ENCODE measurements at places on chromosomes 16 and 17.

DNA sequence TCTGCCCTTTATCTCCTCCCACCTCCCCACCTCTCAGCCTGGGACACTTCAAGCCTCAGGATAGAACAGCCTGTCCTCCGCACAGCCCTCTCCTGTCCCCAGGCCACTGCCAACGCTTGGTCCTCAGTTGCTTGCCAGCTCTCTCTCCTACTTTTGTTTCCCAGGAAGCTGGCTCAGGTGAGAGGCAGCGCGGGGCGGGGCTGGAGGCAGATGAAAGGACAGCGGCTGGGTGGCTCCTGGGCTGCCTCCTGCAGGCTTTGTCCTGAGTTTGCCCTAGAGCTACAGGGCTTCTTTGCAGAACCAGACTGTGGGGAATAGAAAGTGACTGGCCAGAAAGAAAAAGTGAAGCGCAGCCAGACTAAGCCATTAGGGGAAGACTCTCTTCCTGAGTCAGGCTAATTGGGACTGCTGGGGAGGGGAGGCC lies 48.2 kb upstream of the CDC42EP4 start:
- DNase-seq, result no peak

- no peak for DNase-seq
These were observed 30.5 kb downstream of the MGRN1 start for GRCh38 chr16:4654964-4655590.

GRCh38 chr17:16419929-16420271 lies 4.5 kb downstream of the TRPV2 start:
- DNase-seq, result no peak

DNA sequence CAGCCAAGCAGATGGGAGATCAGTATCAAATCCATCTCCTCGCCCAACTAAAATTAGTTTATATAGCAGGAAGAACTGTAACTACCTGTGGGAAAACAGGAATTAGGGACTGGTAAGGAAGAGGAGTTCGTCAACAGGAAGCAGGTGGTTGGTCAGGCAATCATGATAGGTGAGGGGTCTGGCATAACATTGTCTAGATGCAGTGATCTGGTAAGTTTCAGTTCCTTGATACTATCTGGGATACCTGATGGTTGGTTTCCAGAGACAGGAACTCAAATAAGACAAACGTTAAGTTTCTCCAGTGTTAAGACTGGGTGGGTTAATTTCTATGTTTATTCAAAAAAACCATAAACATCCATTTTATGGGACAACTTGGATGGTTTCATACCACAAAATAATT lies 53.8 kb downstream of the CEP112 start:
- DNase-seq, result no peak

GRCh38 chr16:84199861-84200260 lies 8.9 kb downstream of the ADAD2 start:
- no peak for DNase-seq

DNA sequence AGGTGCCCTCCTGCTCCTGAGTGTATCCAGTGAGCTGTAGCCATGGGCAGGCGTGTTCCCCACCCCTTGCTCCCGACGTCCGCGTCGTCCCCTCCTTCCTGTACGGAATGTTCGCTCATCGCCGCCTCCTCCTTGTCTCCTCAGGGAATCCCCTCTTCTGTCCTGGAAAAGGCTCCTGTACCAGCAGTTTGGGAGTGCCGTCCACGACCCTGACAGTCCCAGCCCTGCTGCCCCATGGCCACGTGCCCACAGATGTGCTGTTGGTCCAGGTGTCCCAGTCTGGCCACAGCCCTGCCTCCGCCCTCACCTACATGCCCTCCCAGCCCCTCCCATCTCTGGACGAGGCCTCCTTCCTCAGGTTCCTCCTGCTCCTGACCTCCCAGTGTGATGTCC lies 30.2 kb downstream of the OR1D5 start:
- no peak for DNase-seq

DNA sequence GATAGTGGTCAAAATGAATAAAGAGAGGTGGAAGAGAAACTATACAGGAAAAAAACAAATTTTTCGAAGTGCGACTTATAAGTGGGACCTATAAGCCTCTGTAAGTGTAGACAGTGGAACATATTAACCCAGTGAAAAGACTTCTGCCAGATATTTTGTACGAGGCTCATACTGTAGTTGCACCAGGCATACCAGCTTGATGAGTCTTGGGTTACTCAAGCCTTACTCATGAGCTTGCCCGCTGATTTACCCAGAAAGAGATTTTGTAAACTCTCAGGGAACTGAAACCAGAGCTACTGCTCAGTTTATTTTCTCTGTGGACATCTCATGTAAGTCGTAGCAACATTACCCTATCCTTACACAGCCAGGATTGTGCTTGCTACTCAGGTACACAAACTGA lies 708.0 kb upstream of the SOX9 start:
- DNase-seq, result no peak

DNA sequence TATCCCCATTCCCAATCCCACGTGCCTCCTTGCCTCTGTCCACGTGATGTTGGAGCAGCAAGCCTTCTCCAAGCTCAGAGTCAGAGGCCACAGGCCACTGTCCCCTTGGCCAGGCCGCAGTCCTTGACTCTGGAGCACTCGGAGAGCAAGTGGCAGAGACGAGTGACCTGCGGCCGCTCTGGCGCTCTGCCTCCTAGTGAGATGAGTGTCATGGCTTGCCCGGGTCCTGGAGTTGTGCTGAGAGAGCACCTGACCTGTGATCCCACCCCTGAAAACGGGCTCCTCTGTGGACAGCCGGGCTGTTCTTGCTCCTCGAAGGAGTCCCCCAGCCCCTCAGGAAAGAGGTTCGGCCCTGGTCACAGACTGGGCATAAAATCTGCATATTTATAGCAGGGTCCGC lies 10.0 kb upstream of the FASN start:
- no peak for DNase-seq

GRCh38 chr16:15925631-15926030 lies 23.8 kb upstream of the ABCC1 start:
- no peak for DNase-seq

DNA sequence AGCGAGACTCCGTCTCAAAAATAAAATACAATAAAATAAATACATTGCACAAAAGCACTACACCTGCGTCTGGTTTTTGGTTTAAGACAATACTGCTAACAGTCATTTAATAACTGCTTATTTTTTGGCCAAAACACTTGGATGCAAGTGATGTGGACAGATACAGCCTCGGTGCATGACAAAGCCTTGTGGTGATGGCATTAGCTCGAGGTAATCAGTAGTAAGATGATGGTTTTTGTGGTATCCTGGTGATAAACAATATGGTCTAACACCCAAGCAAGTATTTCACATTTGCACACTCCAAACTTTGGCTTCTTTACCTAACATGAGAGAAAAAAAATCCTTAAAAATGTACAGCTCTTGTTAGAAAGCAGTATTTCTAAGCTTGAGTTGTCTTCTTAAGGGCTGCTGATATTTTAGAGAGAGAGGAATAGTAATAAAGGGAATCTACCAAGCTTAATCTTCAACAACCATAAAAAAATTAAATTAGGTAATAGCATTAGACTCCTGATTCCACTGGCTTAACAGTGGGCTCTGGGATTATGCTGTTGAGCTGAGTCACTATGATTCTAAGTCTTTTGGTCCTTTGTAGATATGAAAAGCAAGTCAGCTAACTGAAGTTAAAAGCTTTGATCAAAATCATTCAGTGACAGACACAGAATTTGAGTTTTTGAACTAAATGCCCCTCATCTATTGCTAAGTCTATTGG lies 111.1 kb downstream of the VPS53 start:
- DNase-seq, result no peak

- DNase-seq, result no peak
These were observed 1.7 kb downstream of the DPEP1 start for GRCh38 chr16:89615176-89615575.

DNA sequence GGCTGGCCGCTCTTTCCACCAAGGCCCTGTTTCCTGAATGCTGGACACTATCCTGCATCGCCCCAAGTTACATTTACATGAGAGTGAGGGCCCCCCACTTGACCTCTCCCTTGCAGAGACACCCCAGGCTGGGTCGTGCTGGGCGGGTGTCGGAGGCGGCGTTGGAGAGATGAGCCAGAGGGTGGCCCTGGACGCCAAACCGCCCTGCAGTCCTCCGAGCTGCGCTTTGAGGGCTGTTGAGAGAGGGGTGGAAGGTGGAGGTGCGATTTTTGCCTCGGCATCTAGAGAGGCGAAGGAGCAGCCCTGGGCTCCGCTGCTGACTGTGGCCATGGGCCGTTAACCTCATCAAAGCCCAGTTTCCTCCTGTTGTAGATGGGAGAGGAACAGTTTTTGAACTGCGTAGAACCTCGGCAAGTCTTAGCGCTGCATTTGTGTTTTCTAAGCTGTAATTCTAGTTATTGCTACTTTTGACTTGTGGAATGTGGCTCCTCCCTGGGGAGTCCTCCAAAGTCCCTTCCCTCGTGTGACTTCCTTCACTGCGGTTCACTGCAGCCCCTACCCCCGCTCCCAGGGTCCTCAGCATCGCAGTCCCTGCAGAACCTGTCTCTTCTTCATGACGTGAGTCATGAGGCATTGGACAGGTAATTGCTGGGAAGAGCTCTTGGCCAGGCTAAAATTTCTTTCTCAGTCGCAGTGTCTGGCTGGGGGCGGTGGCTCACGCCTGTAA lies 986 bp upstream of the ELOB start:
- DNase-seq, result no peak

DNA sequence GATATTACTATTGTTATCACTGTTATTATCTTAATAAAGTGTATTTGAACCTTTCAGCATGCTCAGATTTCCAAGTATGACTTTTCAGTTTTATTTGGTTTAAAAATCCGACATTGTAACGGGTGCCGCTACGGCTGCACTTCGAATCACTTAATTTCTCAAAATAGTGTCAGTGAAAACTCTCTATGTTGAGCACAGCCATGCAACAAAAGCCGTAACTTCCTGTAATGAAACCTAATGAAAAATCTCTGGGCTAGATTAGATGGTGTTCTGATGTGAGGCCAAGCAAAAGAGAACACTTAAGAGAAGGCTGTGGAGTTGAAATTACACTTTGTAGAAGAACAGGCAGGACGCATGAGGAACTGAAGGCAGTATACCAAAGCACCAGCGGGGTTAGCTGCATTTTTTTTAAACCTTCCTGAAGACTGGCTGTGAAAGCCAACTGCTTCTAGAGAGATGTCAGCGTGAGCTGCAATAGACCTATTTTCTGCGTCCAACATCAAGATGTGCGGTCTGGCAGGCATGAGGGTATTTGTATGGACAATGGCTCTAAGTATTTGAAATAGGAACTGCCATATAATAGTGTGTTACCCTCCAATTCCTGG lies 1545.0 kb upstream of the GOT2 start:
- no peak for DNase-seq

DNA sequence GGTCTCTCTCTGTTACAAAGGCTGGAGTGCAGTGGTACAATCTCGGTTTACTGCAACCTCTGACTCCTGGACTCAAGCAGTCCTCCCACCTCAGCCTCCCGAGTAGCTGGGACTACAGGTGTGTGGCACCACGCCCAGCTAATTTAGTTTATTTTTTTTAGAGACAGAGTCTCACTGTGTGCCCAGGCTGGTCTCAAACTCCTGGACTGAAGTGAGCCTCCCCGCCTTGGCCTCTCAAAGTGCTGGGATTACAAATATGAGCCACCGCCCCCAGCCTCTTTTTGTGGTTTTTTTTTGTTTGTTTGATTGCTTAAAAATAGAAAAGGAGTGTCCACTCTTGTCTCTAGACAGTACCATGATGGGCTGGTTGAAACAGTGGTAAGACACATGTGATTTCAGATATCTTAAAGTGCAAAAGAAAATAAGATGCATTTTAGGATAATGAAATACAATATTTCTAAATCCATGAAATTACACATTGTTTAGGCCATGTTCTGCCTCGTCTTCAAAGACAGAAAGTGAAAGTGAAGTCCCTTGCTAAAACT lies 27.4 kb downstream of the KIAA0513 start:
- DNase-seq, result no peak

DNA sequence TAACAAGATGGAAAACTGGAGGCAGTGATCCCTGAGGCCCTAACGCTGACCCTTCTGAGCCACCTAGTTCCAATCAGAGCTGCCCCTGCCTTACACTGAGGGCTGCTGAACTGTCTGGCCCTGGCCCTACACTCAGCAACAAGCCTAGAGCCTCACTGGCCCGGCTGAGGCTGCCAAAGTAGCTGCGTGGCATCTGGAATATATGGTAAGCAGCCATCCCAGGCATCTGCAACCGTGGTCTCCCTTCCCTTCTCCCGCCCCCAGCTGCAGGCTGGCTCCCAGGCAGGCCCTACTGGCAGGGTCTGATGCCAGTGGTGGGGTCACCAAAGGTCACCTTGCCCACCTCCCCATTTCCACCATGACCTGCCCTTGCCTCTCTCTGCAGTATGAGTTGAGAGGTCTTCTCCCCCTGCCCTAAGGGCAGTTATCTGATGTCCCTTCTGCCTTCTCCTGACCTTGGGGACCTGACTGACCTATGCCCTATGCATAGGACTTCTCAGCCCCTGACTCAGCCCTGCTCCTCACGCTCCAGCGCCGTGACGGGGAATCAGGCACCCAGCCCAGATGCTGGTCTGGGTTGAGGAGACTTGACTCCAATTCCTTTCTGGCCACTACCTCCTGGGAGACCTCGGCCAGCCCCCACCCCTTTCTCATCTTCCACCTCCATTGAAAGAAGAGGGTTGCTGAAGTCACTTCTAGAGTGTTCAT lies 45.3 kb downstream of the CPNE2 start:
- DNase-seq, result no peak

DNA sequence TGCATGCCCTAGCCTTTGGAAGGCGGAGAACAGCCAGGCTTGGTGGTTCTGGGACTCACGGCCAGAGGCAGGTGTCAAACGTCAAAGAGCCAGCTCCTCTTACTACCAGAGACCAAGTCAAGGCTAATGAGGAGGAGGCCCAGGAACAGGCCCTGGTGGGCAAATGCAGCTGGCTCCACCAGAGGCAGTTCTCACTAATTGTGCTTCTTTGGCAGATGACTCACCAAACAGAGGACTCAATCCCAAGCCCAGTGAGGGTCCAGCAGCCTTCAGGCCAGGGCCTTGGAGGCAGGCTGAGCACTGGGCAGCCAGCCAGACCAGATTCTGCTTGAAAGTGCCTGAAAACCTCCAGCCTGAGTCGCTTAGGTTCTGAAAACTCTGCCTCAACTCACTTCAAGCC lies 336.5 kb upstream of the CDH5 start:
- DNase-seq, result no peak

DNA sequence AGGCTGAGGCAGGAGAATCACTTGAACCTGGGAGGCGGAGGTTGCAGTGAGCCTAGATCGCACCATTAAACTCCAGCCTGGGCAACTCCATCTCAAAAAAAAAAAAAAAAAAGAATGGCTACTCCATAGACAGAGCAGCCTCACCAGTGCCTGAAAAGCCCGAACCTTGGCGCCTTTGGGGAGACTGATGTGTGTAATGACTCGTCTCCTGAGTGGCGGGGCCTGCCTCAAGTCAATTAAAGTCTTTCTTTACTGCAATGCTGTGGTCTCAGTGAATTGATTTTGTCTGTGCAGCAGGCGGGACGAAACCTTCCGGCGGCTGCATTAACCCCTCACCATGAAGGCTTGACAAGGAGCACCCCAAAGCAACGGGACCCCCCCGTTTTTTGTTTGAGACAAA lies 3.5 kb upstream of the UQCC4 start:
- no peak for DNase-seq

GRCh38 chr16:50257876-50258275 lies 8.5 kb upstream of the ADCY7 start:
- no peak for DNase-seq

GRCh38 chr16:74623839-74624235 lies 16.9 kb upstream of the GLG1 start:
- no peak for DNase-seq

All from bone marrow (tissue), 2 donors.